Retinal pigment epithelial cell (primary cell): ENCODE measurements at places on chromosomes 11 and 22.

GRCh38 chr11:1763796-1764661, at the start of gene CTSD:
Gene CTSD, minus strand, starts transcription at chr11:1763927. Its CDS starts 68 bp downstream, at chr11:1763859.
- no peak for DNase-seq

- DNase-seq = no peak
These were observed 907 bp upstream of the PHLDA2 start for GRCh38 chr11:2929950-2930703.

- DNase-seq = no peak
These were observed 339.7 kb upstream of the B3GAT1 start for GRCh38 chr11:134751766-134752165.

- no peak for DNase-seq
These were observed 49.3 kb upstream of the THY1 start for GRCh38 chr11:119472186-119472855.

DNA sequence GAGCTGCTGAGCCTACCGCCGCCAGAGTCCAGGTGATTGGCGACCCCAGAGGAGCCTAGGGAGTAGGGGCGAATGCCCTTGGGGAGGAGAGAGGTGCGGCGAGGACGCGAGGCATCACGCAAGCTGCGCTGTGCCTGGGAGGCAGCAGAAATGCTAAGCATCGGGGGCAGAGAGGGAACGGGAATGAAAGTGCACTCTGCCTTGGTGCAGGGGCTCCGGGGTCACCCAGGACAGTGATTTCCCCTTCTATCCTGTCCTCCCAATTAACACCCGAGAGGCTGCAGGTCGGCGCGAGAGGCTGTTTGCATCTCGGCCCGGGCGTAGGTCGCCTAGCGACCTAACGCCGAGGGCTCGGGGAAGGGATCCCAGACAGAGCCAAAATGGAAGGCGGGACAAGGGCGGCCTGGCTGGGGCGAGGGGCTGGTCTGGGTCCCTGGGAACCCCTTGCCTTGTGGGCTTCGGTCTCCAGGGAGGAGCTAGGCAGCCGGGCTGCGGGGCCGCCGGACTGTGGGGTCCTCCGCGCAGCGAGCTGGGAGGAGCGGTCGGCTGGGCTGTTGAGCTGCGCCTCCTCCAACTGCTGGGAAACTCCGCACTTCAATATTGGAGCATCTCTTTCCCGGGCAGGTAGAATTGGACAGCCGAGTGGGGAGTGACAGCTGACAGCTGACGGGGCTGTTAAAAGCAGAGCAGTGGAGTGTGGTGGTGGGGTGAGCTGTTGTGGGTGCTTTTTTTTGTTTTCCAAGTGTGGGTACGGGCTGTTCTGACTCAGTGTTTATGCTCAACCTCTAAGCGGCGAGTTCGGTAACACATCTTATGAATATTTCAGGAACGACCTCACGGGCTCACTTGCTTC, 657 bp downstream of the ELMOD1 start:
- DNase-seq = no peak

DNA sequence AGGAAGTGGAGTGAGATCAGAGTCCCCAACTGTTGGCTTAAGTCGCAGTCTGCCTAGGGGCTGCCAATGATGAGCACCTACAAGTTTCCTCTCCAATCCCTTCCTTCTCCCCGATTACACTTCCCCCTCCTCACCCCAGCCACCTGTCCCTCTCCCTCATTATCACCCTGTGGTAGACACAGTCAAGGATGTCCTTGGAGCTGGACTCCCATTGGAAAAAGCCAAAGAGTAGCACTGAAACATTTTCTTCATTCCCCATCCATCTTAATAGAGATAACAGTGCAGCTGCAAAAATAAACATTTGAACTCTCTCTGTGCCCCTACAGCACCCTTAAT, 146.2 kb downstream of the DBX1 start:
- no peak for DNase-seq

- DNase-seq = no peak
These were observed 86.1 kb upstream of the RASSF10 start for GRCh38 chr11:12922980-12923507.

GRCh38 chr22:47165338-47166032, 403.0 kb downstream of the TBC1D22A start:
- DNase-seq = no peak

DNA sequence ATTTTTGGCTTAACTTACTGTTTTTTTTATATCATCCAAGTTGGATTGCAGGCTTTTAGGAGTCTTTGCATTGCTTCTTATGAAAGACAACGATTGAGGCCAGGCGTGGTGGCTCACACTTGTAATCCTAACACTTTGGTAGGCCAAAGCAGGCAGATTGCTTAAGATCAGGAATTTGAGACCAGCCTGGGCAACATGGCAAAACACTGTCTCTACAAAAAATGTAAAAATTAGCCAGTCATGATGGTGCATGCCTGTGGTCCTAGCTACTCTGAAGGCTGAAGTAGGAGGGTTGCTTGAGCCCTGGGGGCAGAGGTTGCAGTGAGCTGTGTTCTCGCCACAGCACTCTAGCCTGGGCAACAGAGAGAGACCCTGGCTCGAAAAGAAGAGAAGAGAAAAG, 56.6 kb downstream of the BID start:
- no peak for DNase-seq

GRCh38 chr11:46640036-46640788, 22.9 kb downstream of the ATG13 start:
- no peak for DNase-seq

GRCh38 chr22:48748860-48749554, 1078.7 kb downstream of the BRD1 start:
- DNase-seq = no peak

DNA sequence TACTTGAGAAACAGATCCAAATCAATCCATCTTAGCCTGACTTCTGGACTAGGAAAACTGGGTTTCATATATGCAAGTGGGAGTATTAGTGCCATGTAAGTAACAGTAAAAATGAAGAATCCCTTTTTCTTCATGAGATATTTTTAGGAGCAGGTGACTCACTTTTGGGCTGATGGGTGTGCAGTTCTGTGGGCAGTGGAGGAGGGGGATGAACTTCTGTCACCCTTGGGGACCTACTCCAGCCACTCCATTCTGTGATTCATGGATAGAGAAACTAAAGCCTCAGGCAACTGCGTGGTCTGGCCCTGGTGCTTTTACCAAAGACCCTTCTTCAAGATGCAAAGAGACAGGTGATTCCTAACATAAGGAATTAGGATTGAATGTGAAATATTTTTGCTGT, 208.6 kb upstream of the NARS2 start:
- DNase-seq = no peak

DNA sequence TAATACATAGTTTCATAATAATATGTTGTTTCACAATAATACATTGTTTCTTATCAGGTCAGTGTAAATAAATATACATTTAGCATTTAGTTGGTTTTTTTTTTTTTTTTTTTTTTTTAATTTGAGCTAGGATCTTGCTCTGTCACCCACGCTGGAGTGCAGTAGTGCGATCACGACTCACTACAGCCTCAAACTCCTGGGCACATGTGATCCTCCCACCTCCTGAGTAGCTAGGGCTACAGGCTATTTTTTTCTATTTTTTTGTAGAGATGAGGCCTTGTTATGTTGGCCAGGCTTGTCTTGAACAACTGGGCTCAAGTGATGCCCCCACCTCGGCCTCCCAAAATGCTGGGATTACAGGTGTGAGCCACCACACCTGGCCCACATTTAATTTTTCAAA, 43.5 kb downstream of the MIAT start:
- no peak for DNase-seq

- DNase-seq = peak; percentile 80
These were observed 241.4 kb downstream of the TTC28 start for GRCh38 chr22:28438183-28438768.

DNA sequence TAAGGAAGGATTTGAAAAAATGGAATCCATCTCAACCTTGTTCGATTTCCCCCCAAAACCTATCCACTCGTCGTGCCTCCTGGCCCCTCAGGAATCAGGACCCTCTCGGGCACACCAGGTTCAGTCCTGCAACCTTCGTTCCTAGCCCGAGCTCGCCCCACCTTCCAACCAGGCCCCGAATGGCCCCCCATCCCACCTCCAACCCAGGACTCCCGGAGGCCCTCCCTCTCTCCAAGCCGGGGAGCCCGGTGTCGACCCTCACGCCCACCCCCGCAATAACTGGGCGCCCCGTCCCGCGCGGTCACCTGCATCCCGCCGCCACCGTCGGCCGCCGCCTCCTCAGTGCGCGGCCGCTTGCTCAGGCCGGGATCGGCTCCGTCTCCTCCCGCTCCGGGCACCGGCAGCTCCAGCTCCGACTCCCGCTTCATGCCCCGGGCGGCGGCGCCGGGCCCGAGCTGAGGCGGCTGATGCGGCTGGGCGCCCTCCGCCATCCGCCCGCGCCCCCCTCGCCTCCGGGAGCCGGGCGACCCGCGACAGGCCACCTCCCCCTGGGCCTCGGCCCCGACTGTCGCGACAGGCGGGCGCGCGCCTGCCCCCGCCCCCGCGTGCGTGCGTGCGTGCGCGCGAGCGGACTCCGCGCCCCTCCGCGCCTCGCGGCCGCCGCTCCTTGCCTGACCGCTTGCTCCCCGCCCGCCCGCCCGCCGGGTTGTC, 534 bp downstream of the RBFOX2 start:
- DNase-seq = no peak

GRCh38 chr11:68028802-68029545, 1.5 kb upstream of the NDUFS8 start:
- DNase-seq = no peak

DNA sequence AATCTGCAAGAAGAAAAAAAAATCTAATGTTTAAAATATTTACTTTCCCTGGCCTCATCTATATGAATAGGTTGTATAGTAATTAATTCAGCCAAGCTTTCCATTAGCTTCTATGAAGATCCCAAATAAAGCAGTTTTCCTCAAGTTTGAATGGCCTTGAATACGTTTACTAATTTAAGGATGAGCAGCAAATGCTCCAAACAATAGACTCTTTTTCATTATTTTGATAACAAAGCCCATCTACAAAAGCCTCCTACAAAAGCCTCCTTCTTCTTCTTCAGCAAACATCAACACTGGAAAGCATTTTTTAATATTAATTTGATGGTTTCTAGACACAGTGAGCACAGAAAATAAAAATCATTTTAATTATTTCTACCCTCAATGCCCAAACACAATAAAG, 1130.3 kb upstream of the CNTN5 start:
- DNase-seq = no peak

DNA sequence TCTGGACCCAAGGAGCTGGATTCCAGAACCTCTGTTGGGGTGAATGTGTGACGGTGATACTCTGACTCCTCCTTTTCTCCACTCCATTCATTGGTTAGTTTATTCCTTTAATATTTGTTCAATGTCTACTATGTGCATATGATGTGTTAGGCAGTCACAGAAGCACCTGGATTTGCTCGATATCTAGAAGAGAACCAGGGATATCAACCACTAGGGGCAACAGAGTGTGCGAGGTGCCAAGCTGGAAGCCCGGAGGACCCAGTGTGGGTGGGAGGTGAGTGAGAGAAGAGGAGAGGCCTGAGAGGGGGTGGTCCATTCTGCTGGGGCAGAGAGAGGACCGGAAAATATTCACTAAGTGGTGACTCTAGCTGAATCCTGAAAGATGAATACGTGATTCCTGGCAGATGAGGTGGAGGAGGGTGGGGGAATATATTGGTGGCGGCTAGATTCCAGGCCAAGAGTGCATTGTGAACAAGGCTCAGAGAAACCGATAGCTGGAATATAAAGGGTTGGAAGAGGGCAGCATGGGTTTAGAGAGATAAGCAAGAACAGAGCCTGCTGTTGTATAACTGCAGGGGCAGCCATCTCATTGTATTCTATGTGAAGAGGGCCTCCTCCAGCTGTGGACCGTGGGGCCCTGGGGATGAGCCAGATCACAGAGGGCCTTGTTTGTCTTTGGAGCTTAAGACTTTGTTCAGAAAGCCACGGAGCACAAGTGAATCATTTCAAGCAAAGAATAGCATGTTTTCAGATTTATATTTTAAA, 6.9 kb upstream of the TIMP3 start:
- no peak for DNase-seq

DNA sequence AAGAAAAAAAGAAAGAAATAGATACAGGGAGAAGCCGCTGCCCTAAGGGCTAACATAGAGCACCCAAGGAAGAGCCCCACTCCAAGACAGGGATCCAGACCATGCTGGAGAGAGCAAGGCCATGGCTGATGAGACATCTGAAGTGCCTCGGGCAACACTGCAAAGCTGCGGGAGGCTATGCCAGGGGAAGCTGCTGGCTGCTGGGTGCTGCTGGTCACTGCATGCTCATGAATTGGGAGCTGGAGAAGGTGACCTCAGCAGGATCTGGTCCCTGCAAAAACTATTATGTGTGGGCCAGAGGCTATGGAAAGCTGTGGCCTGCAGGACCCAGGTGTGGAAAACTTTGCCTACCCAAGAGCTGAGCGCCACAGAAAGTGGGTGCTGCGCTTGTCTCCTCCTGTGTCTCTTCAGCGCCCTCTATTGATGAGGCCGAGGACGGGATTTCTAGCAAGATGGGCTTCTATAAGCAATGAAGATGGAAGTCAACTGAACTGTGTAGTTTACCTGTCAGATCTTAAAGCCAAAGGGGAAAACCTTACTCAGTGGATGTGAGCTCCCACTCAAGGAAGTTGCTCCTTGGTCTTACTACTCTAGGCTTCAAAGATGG, 17.3 kb upstream of the SLC29A2 start:
- DNase-seq = no peak

GRCh38 chr11:43852057-43852636, 28.5 kb upstream of the ALKBH3 start:
- DNase-seq = peak; percentile 52

DNA sequence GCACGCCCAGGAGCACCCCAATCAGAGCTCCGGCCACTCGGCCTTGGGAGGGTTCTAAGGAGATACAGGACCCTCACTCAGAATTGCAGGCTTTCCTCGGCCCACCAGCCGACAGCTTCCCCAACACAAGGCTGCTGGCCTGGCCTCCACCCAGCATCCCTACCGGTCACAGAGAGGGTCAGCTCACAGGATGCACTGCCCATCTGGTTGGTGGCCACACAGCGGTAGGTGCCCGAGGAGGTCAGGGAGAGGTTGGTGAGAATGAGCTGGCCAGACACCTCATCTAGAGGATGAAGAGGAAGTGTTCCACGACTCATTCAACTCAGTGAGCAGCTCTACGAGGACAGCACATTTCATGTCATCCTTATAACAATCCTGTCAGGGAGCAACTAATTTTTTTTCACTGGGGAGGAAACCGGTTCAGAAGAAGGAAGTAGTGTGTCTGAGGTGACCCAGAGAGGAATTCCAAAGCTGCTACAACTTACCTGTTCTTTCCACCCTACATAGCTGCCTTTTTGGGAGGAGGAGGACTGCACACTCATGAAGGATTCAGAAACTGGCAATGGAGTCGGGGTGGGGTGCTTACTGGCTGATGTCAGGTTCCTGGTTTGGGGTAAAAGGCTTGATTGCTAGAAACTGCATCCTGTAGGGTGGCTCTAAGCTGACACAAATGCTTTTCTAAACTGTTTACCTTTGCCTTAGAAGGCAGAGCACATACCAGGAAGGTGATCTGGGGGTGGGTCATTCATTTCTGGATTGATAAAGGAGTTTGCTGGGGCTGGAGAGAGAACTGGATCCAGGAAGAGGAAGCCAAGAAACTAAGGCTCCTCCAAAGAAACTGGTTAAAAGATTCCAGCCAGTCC, 3.3 kb downstream of the VSIG2 start:
- DNase-seq = no peak

GRCh38 chr11:124533626-124534025, 9.8 kb downstream of the OR8B12 start:
- DNase-seq = no peak

- DNase-seq = no peak
These were observed 38.3 kb downstream of the PIK3IP1 start for GRCh38 chr22:31253949-31254348.
